ENCODE measurements at places on chromosomes 7 and 10.
A peak's percentile ranks its signal among the peaks of the same experiment; 100 is the strongest.

- DNase-seq: no peak
Measured at GRCh38 chr10:18860631-18861240, 187.9 kb upstream of the MALRD1 start.

DNA sequence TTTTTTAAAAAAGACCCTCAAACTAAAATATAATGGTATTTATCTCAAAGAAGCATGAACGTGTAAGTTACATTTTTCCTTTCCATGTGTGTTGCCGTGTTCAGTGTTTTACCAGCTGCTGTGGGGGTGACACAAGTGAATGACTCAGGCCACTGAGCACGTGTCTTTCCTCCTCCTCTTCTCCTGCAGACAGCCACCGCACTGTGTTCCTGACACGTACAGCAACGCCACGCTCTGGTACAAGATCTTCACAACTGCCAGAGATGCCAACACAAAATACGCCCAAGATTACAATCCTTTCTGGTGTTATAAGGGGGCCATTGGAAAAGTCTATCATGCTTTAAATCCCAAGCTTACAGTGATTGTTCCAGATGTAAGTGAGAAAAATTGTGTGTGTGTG is 29.7 kb downstream of the TMEM248 start:
- no peak for DNase-seq

GRCh38 chr10:59799421-59799820 is 46.2 kb upstream of the MRLN start:
- DNase-seq: no peak

GRCh38 chr7:99383791-99384370 is 9.4 kb downstream of the ARPC1B start:
- no peak for DNase-seq

- DNase-seq: no peak
Measured at GRCh38 chr7:36749282-36749960, 25.1 kb upstream of the AOAH start.

DNA sequence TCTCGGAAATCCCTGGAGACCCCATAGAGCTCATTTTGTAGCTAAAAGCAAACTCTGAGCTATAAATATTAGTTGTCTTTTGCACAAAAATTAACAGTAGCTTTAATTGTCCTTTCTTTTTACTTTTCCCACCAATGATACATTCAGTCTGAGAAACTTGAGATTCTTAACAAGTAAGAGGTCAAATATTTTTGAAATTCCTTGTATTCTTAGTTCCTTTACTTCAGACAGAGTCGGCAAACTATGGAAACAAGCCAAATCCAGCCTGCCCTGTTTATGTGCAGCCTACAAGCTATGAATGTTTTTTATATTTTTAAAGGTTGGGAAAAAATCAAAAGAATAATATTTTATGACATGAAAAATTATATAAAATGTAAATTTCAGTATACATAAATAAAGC is 146.6 kb downstream of the CTNNA3 start:
- DNase-seq: no peak

- DNase-seq: no peak
Measured at GRCh38 chr7:2687338-2687869, 598 bp upstream of the AMZ1 start.

DNA sequence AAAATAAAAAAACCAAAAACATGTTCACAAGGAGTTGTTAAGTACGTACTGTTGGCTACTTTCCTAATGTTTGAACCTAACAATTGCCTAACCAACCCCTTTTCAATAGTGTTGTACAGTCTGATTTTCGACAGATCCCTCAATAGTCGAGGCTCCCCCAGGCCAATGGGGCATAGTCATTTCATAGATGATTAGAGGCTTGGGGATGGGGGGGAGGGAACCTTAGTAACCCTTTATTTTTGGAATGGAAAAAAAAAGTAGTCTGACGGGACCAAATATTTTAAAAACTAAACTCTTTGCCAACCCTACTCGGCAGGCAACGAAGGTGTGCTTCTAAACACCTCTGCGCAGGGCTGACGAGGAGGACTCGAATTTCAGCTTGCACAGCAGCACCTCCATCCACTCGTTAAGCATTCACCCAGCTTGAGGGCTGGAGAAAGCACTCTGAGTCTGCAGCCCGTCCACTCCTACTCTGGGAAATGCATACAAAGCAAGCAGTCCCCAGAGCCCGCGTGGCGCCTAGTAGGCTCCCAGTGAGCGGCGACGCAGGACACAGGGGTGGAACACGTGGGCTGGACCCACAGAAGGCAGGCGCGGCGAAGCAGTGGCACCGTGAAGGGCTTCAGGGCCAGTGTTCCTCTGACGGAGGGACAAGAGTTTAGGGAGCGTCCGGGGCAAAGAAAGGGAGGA is 899 bp downstream of the PUS7 start:
- DNase-seq: peak; percentile 44

GRCh38 chr10:73791871-73792400 is 6.5 kb downstream of the ZSWIM8 start:
- DNase-seq: no peak

- peak; percentile 2 for DNase-seq
Measured at GRCh38 chr10:4767033-4767814, 58.8 kb upstream of the AKR1E2 start.

DNA sequence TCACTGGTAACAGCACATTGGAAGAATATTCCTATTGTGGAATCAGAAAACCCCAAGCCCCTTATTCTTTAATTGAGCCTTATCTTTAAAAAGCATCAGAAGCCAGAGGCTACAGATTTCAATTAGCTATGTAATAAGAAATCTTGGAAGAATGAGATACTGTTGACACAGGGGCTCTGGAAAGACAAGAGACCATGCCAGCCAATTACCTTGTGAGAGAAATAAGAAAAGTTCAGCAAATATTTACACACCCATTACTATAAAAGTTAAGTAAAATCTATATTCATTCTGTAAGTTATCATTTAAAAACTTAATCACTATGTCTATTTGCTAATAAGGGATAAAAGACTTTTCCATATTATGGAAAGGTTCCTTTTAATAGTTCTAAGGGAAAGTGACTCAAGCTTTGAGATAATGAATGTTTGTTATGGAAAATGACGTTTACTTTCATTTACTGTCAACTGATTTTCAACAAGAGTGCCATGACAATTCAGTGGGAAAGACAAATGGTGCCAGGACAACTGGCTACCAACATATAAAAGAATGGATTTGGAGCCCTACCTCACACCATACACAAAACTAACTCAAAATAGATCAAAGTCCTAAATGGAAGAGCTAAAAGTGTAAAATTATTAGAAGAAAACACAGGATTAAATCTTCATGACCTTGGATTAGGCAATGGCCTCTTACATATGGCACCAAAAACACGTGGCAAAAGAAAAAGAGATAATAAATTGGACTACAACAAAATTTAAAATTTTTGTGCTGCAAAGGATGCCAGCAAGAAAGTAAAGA is 28.3 kb downstream of the ZFAND2A start:
- no peak for DNase-seq

GRCh38 chr10:111578076-111578475 is 501.2 kb downstream of the ADRA2A start:
- no peak for DNase-seq

DNA sequence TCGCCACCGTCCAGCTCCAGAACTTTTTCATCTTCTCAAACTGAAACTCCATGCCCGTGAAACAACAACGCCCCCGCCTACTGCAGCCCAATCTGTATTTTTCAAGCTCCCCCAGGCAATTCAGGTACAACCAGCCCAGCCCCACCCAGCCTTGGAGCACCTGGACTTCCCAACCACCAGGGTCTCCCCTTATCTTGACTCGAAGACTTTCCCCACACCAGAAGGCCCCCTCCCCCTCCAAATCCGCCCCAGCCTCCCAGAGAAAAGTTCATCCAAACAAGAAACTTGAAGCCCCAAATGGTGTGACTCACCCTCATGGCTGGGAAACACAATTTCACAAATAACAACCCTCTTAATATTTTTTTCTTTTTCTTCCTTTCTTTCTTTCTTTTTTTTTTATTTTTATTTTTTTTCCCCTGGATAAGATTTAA is 10.6 kb downstream of the ZCCHC24 start:
- no peak for DNase-seq

DNA sequence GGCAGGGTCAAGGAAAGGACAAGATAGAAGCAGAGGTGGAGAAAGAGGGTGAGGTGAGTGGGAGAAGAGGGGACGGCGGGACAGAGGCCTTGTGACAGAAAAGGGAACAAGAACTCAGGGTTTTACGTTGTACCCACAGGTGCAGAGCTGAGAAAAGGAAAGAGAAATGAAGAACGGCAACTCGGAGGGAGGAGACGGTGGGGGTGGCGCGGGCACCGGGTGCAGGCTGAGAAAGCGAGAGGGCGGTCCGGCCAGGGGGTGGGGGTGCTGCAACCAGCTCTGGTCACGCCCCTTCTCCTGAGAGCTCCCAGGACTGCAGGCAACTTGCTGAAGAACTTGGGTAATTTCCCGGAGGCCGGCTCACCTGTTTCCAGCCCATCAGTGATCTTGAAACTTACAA is 65.3 kb downstream of the CARD11 start:
- peak; percentile 74 for DNase-seq

GRCh38 chr7:125814100-125814499 is 884.5 kb upstream of the POT1 start:
- no peak for DNase-seq

DNA sequence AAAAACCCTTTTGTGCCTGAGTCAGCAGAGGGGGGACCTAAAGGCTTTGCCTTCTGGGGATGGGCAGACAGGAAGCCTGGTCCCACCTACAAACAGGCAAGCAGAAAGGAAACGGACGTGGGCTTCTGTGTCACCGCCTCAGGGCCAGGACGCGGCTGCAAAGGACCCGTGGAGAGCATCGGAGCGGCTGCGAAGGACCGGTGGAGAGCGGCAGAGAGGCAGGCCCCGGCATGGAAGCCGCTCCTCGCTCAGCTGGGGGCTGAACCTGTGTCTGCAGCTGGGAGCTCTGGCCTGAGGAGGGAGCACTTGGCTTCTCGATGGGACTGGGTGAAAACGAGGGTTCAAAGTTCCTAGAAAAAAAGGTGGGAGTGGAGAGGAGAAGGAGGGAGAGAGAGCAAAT is 125.4 kb upstream of the PPP2R2D start:
- DNase-seq: no peak

DNA sequence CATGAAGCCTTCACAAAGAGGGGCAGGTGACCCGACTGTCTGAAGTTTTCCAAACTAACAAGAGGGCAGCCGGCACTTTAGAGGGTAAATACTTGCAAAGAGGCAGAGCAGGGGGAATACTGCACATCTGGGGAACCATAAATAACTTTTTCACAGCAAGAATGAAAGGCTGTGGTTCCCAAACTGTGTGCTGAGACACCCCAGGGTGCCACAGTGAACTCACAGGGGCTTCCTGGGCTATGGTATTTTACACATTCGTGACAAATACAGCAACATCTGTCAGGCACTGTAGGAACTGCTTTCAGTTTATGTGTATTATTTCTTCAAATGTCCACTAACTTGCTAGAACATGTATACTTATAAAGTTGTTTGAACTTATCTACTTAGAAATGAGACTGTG is 67.2 kb downstream of the TBXAS1 start:
- no peak for DNase-seq

DNA sequence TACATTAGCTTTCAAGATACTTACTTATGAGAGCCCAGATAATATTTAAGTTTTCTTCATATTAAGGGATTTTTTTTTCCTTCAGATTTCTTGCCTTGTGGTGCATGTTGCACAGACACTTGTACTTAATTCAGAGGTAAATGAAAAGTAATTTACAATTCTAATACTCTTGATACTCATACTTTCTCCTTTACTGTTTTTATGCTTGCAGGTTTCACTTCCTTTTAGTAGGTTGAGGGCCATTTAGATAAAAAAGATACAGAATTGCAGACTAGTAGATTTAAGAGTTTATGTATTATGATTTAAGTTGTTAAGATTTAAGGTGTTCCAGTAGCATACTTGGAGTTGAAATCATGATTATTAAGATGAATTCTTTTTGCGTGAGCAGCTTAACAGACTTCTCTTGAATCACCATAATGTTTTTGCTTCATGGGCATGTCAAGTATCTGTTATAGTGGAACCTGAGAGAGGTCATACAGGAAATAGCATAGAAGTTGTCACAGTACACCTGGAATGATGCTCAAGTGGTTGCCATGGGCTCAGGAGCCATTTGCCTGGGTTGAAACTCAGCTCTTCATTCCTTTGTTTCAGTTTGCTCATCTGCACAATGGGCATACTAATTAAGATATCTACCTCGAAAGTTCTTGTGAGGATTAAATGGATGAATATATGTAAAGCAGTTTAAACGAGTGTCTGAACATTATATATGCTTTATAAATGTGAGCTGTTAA is 174.8 kb upstream of the PRPS1L1 start:
- no peak for DNase-seq

GRCh38 chr7:48263311-48263650 is 92.0 kb downstream of the ABCA13 start:
- no peak for DNase-seq

DNA sequence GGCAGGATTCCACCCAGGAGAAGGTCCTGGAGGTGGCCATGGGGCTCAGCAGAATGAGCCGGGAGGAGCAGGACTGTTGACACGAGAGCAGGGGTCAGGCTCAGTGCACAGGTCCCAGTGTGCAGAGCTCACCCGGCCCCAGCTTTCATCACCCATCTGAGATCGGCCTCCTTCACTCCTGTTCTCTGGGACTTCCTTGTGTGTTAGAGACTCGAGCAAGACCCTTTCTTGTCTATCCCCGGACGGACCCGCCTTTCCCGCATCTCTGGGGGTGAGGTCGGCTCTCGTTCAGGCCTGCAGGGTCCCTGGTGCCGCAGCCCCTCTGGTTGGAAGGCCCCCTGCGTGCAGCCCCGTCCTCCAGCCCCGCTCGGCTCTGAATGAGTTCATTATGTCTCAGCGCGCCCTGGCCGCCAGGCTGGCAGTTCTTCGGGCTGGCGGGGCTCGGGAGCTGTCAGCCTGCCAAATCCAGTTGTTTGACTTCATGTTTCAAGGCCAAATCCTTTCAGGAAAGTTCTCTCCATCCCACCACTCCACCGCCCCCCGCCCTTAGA is 127.9 kb downstream of the LHPP start:
- no peak for DNase-seq

- DNase-seq: no peak
Measured at GRCh38 chr10:127417686-127418401, 131.3 kb upstream of the NPS start.

DNA sequence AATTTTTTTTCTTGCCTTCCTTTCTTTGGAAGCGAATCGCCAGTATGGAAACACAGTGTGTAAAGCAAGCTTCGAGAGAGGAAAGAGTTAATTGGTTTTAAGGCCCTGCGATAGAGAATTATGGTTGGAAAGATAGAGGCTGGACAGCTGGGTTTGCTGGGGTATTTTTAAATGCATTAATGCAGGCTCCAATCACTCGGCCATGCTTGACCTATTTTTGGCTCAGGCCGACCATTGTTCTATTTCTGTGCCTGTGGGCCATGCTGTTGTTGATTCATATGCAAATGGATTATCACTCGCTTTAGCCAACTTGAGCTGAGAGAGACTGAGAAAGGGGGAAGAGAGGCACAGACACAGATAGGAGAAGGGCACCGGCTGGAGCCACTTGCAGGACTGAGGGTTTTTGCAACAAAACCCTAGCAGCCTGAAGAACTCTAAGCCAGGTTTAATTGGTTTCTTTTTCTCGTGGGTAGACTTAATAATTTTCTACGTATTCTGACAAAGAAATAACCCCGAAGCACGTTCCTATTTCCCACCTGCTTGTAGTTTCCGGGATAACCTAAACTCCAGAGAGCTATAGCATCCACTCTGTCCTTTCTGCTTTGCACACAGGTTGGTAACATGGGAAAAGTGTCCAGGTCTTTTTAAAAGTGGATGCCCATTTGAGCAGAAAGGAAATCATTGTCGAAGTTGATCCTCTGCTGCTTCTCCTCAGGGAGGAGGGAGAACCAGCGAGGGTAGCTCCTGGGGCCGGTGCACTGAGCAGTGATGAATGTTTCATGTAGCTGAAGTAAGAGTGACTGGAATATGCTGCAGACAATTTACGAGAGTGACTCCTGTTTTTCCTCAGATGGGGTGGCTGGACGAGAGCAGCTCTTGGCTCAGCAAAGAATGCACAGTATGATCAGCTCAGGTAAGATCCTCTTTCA is at the start of gene HDAC9:
Gene HDAC9, plus strand, starts transcription at position 338 of the 929 bp plus-strand sequence. Its CDS starts 554 bp downstream, at position 892.
- DNase-seq: no peak
